Camera-type eye (tissue), 1 donor: ENCODE measurements at places on chromosomes 16 and 17. TPM values are rescaled to one million over a fixed set of nuclear protein-coding genes. Genes with fewer than 3 reads are reported as not detected.

Gene TEX14
- total RNA-seq = 0.71 TPM

Gene TEKT1
- total RNA-seq = 2.3 TPM

Gene NAE1
- 90.3 TPM for total RNA-seq

Gene TSPOAP1
- total RNA-seq = 52.3 TPM

Gene FBXW10B
- total RNA-seq = 1.5 TPM

Gene PYDC1
- total RNA-seq = not detected

Gene EVPLL
- 0.33 TPM for total RNA-seq

Gene RNF43
- total RNA-seq = 4.8 TPM

Gene MT4
- not detected for total RNA-seq

Gene SSTR5
- 2.4 TPM for total RNA-seq

Gene MAP2K6
- 27.4 TPM for total RNA-seq

Gene ZNRF1
- total RNA-seq = 24.5 TPM

Gene IRX3
- total RNA-seq = 6.7 TPM

Gene MYADML2
- 3.1 TPM for total RNA-seq
